ENCODE measurements at places on chromosomes 4 and X. TPM values are rescaled to one million over a fixed set of nuclear protein-coding genes. Genes with fewer than 3 reads are reported as not detected.
A peak's percentile ranks its signal among the peaks of the same experiment; 100 is the strongest.

SPP1 gene
- total RNA-seq: 0.12 TPM

MSX1 gene
- total RNA-seq: 15.6 TPM

UGT8 gene
- total RNA-seq: 0.36 TPM

DDX53 gene
- total RNA-seq: not detected

TEX13C gene
- total RNA-seq: not detected

RAB39B gene
- total RNA-seq: 1.7 TPM

GRCh38 chrX:4909348-4909747 lies 1195.9 kb upstream of the PRKX start:
- no peak overlapping the region for H3K27ac ChIP-seq
- no peaks in the 10 kb centered on the region for H3K27me3 ChIP-seq
- H3K4me3 ChIP-seq: no peak overlapping the region
- no peaks in the 10 kb centered on the region for H3K4me1 ChIP-seq
- H3K36me3 ChIP-seq: no peaks in the 10 kb centered on the region
- no peak for DNase-seq

- no peak overlapping the region for H3K27ac ChIP-seq
- H3K27me3 ChIP-seq: no peaks in the 10 kb centered on the region
- no peaks in the 10 kb centered on the region for H3K36me3 ChIP-seq
Observed at GRCh38 chr4:52840531-52841370, 21.4 kb upstream of the RASL11B start.

DNA sequence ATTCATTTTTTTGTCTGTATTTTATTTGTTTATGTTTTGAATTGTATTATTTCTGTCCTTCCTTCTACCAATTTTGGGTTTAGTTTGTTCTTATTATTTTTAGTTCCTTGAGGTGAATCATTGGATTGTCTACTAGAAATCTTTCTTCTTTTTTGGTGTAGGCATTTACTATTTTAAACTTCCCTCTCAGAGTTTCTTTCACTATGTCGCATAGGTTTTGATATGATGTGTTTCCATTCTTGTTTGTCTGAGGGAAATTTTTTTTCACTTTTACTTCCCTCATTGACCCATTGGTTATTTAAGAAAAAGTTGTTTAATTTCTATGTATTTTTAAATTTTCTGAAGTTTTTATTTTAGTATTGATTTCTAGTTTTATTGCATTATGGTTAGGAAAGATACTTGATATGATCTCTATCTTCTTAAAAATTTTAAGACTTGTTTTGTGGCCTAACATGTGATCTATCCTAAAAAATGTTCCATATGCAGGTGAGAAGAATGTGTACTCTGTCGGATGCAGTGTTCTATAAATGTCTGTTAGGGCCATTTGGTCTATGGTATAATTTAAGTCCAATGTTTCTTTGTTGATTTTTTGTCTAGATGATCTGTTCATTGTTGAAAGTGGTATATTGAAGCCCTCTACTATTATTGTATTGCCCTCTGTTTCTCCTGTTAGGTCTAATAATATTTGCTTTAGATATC lies 68.8 kb downstream of the IL15 start:
- H3K4me3 ChIP-seq: no peak overlapping the region
- no peak for DNase-seq
- no peaks in the 10 kb centered on the region for H3K36me3 ChIP-seq
- no peak overlapping the region for H3K27ac ChIP-seq

GRCh38 chr4:110106931-110107296 lies 91.5 kb downstream of the ELOVL6 start:
- H3K4me1 ChIP-seq: peaks cover 11% of the 10 kb centered on the region
- no peak overlapping the region for H3K4me3 ChIP-seq
- H3K27me3 ChIP-seq: no peaks in the 10 kb centered on the region
- peak overlapping the region; percentile 11 for H3K27ac ChIP-seq
- DNase-seq: peak; percentile 67

GRCh38 chr4:27278615-27279375 lies 418.2 kb downstream of the STIM2 start:
- H3K4me3 ChIP-seq: no peak overlapping the region
- no peaks in the 10 kb centered on the region for H3K27me3 ChIP-seq
- no peaks in the 10 kb centered on the region for H3K4me1 ChIP-seq
- H3K27ac ChIP-seq: no peak overlapping the region
- H3K36me3 ChIP-seq: no peaks in the 10 kb centered on the region
- DNase-seq: peak; percentile 9

DNA sequence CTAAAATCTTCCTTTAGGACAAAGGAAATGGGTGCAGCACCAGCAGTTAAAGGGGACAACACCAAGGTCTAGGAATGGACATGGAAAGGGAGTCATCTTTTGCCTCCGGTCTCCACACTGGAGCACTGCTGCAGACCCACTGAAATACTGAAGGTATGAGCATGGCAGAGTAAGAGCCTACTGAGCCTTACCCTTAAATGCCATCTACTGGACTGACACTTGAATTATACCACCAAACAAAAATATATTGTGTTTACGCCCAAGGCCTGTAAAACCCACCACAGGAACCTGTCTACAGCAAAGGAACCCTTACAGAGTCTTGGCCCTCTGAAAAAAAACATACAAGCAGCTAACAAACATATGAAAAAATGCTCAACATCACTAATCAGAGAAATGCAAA lies 443.4 kb downstream of the CCSER1 start:
- H3K36me3 ChIP-seq: no peaks in the 10 kb centered on the region
- no peak overlapping the region for H3K27ac ChIP-seq
- H3K27me3 ChIP-seq: no peaks in the 10 kb centered on the region
- no peak for DNase-seq
- H3K4me3 ChIP-seq: no peak overlapping the region

DNA sequence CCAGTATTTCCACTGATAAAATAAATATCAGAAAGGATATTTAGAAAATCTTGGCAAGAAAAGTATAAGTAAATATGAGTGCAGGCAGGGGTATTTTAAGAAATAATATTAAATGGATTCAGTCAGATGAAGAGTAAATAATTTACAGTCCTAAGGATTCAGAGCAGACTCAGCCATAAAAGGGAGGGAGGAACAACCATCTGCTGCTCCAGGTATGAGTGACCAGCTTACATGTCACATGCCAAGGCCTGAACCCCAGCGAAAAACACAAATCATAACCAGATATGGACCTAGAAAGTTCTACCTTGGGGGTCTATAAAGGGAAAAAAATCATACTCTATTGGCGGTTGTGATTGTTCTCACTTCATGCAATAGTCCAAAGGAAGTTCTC lies 166.8 kb downstream of the COL4A6 start:
- H3K27ac ChIP-seq: no peak overlapping the region
- H3K36me3 ChIP-seq: no peaks in the 10 kb centered on the region
- no peak overlapping the region for H3K4me3 ChIP-seq
- H3K4me1 ChIP-seq: no peaks in the 10 kb centered on the region

DNA sequence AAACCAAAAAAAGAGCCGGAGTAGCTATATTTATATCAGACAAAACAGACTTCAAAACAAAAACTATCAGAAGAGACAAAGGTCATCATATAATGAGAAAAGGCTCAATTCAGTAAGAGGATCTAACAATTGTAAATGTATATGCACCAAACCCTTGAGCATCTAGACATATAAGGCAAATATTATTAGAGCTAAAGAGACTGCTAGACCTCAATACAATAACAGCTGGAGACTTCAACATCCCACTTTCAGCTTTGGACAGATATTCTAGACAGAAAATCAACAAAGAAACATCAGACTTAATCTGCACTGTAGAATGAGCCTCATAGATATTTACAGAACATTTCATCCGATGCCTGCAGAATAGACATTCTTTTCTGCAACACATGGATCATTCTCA lies 4.8 kb upstream of the PROM1 start:
- no peak overlapping the region for H3K4me3 ChIP-seq
- H3K27me3 ChIP-seq: peaks cover 27% of the 10 kb centered on the region
- no peak overlapping the region for H3K27ac ChIP-seq
- no peaks in the 10 kb centered on the region for H3K36me3 ChIP-seq
- H3K4me1 ChIP-seq: no peaks in the 10 kb centered on the region

- peak; percentile 8 for DNase-seq
- H3K27me3 ChIP-seq: no peaks in the 10 kb centered on the region
- H3K27ac ChIP-seq: no peak overlapping the region
- H3K4me3 ChIP-seq: no peak overlapping the region
Observed at GRCh38 chr4:74770226-74770910, 24.0 kb downstream of the BTC start.

GRCh38 chr4:102469806-102470205 lies 31.4 kb upstream of the NFKB1 start:
- H3K4me3 ChIP-seq: no peak overlapping the region
- H3K27me3 ChIP-seq: no peaks in the 10 kb centered on the region
- H3K27ac ChIP-seq: no peak overlapping the region

- no peak overlapping the region for H3K4me3 ChIP-seq
- H3K36me3 ChIP-seq: no peaks in the 10 kb centered on the region
- no peak for DNase-seq
Observed at GRCh38 chr4:152630324-152630723, 49.5 kb downstream of the TMEM154 start.

DNA sequence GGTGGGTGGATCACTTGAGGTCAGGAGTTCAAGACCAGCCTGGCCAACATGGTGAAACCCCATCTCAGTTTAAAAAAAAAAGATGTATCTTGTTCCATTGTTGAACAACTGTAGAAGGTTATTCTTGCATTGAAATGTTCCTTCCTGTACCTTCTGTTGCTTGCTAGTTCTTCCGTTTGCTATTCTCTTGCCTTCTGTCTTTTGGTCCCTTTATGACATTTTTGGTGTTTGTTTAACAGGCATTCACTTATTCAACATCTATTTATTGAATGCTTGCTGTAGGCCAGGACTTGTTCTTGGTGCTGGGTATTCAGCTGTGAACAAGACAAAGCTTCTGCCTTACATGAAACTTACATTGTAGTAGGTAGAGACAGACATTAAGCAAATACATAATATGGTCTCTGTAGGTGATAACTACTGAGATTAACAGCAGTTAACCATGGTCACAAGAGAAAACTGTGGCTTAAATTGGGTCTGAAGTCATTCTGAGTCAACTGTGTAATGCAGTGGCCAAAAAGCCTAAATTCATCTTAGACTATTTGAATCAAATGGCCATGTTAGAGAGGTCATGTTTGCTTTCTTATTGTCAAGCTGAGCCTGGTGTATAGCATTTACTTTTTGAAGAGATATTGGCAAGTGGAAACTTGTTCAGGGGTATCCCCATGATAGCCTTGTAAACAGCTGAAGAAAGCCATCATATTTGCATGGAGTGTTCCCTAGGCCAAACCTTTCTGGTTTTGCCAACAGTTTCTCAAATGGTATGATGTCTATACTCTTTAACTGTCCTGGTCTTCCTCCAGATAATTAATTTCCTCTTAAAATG lies 35.6 kb downstream of the GAB1 start:
- H3K4me3 ChIP-seq: no peak overlapping the region
- DNase-seq: no peak
- H3K27me3 ChIP-seq: no peaks in the 10 kb centered on the region
- peaks cover 18% of the 10 kb centered on the region for H3K4me1 ChIP-seq

DNA sequence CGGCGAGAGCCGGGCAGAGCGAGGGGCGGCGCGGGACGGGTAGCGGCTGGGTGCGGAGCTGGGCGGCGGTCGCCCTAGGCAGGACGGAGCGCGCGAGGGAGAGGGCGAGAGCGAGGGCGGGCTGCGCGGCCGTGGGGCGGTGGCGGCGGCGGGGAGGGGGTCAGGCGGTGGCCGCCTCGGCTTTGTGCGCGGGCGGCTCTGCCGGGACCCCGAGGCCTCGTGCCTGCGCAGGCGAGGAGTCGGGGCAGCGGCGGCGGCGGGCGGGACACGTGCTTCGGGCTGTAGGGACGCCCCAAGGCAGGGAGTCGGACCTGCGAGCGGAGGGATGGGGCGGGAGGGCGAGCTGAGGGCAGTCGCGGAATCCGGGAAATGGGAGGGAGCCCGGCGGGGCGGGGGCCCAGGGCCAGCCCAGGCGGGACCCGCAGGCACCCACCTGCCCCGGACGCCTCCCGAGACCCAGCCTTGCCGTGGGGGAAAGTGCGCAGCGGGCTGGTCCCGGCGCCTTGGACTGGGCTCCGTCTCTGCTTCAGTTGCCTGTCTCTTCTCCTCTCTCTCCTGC lies 465 bp downstream of the BMPR1B start:
- DNase-seq: no peak
- no peaks in the 10 kb centered on the region for H3K4me1 ChIP-seq
- H3K4me3 ChIP-seq: peak overlapping the region; percentile 37

- H3K27ac ChIP-seq: no peak overlapping the region
- no peaks in the 10 kb centered on the region for H3K27me3 ChIP-seq
- H3K4me3 ChIP-seq: no peak overlapping the region
- no peaks in the 10 kb centered on the region for H3K4me1 ChIP-seq
- DNase-seq: peak; percentile 32
- no peaks in the 10 kb centered on the region for H3K36me3 ChIP-seq
Observed at GRCh38 chr4:12304905-12305304, 876.2 kb upstream of the HS3ST1 start.

- H3K4me1 ChIP-seq: no peaks in the 10 kb centered on the region
Observed at GRCh38 chrX:66020631-66021334, 19.1 kb downstream of the VSIG4 start.

GRCh38 chrX:46791927-46792809 lies 33.2 kb upstream of the SLC9A7 start:
- no peak overlapping the region for H3K4me3 ChIP-seq
- H3K27me3 ChIP-seq: no peaks in the 10 kb centered on the region
- H3K36me3 ChIP-seq: no peaks in the 10 kb centered on the region
- no peak overlapping the region for H3K27ac ChIP-seq

DNA sequence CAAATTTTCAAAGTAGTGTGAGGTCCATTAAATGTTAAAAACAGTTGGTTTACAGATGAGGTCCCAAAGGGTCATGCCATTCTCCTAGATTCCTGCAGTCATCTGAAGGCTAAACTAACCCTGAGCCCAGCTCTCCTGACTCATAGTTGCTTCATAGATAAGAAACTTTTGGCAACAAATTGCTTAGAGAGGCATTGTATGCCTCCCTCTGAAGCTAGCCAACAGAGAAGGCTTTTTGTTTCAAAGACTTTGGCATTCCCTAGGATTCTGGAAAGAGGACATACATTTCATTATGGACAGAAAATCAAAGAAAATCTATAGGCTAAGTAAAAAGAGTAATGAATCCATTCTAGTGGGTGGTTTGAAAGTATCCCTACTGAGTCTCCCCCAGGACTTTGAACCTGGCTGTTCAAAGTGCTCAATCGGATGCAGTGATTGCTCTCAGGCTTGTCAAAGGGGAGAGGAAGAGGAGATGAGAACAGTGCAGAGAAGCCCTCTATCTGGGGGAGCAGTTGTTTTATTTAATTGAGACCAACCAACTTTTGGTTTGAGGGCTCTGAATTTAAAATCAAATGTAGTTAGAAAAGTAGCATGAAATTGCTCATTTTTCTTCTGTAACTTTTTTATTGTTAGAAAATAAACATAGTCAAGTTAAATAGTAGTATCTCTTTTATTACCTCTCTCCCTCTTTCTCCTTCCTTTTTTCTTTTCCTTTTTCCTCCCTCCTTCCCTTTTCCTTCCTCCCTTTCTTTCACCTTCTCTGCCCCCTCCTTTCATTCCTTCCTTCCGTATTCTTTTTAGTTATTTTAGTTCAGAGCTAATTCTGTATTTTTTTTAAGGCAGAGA lies 72.3 kb upstream of the ZNF518B start:
- H3K27me3 ChIP-seq: no peaks in the 10 kb centered on the region
- DNase-seq: peak; percentile 77
- H3K27ac ChIP-seq: no peak overlapping the region
- H3K4me3 ChIP-seq: no peak overlapping the region
- H3K36me3 ChIP-seq: no peaks in the 10 kb centered on the region

- no peaks in the 10 kb centered on the region for H3K27me3 ChIP-seq
- H3K4me1 ChIP-seq: no peaks in the 10 kb centered on the region
- DNase-seq: peak; percentile 91
- H3K27ac ChIP-seq: no peak overlapping the region
- H3K36me3 ChIP-seq: no peaks in the 10 kb centered on the region
Observed at GRCh38 chr4:113397114-113397701, 347.8 kb downstream of the ANK2 start.

GRCh38 chr4:63528256-63528991 lies 880.8 kb downstream of the TECRL start:
- peaks cover 6% of the 10 kb centered on the region for H3K4me1 ChIP-seq
- no peak overlapping the region for H3K27ac ChIP-seq
- no peak overlapping the region for H3K4me3 ChIP-seq
- no peaks in the 10 kb centered on the region for H3K27me3 ChIP-seq
